ENCODE measurements at places on chromosomes 12 and 14. TPM values are rescaled to one million over a fixed set of nuclear protein-coding genes. Genes with fewer than 3 reads are reported as not detected.

MUCL1 gene
- not detected for total RNA-seq

FAM222A gene
- total RNA-seq = 0.38 TPM

USP44 gene
- total RNA-seq = 0.58 TPM

PZP gene
- total RNA-seq = not detected

SP7 gene
- total RNA-seq = not detected

GNPTAB gene
- total RNA-seq = 33.5 TPM

CNIH1 gene
- total RNA-seq = 342 TPM

MYH7 gene
- total RNA-seq = not detected

PDZRN4 gene
- total RNA-seq = not detected

CPNE6 gene
- total RNA-seq = not detected

KRT83 gene
- total RNA-seq = not detected

DEPDC4 gene
- total RNA-seq = 1.7 TPM

CCDC197 gene
- total RNA-seq = not detected

STYK1 gene
- 2.0 TPM for total RNA-seq

MGAT4C gene
- under 0.01 TPM for total RNA-seq

ACIN1 gene
- 87.8 TPM for total RNA-seq

DLK1 gene
- total RNA-seq = not detected

ADCY4 gene
- 15.5 TPM for total RNA-seq

AVPR1A gene
- 0.56 TPM for total RNA-seq

RFC5 gene
- total RNA-seq = 28.8 TPM

LMNTD1 gene
- 0.38 TPM for total RNA-seq

LRCOL1 gene
- total RNA-seq = not detected

TAPBPL gene
- 13.5 TPM for total RNA-seq

IFNG-AS1 gene
- not detected for total RNA-seq

TMEM233 gene
- 0.56 TPM for total RNA-seq

GSG1 gene
- 0.85 TPM for total RNA-seq

NDUFB1 gene
- 209 TPM for total RNA-seq

KRT82 gene
- not detected for total RNA-seq

TAS2R9 gene
- not detected for total RNA-seq

C2CD5 gene
- total RNA-seq = 25.7 TPM

RTL1 gene
- total RNA-seq = not detected

CDKN3 gene
- 9.9 TPM for total RNA-seq

LRRC10 gene
- not detected for total RNA-seq

ACOT4 gene
- total RNA-seq = 1.4 TPM

FAIM2 gene
- 1.7 TPM for total RNA-seq

KLHL33 gene
- total RNA-seq = 0.28 TPM

CLEC2D gene
- 2.3 TPM for total RNA-seq

GPRC5D gene
- not detected for total RNA-seq

TRHDE gene
- 0.38 TPM for total RNA-seq

All from regular cardiac myocyte (primary cell).